Urinary bladder (tissue), 4 donors: ENCODE measurements at places on chromosomes 5 and 9.

DNA sequence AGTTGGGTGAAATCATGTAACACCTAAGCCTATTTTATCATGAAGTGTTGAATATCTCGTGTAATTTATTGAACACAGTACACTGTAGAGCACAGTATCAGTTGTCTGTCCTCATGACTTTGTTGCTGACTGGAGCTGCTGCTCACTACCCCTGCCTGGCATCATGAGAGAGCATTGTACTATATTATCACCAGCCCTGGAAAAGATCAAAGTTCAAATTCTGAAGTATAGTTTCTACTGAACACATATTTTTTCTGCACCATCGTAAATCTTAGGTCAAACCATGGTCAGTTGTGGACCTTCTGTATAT lies 169.3 kb upstream of the RAI14 start:
- no peak for DNase-seq

DNA sequence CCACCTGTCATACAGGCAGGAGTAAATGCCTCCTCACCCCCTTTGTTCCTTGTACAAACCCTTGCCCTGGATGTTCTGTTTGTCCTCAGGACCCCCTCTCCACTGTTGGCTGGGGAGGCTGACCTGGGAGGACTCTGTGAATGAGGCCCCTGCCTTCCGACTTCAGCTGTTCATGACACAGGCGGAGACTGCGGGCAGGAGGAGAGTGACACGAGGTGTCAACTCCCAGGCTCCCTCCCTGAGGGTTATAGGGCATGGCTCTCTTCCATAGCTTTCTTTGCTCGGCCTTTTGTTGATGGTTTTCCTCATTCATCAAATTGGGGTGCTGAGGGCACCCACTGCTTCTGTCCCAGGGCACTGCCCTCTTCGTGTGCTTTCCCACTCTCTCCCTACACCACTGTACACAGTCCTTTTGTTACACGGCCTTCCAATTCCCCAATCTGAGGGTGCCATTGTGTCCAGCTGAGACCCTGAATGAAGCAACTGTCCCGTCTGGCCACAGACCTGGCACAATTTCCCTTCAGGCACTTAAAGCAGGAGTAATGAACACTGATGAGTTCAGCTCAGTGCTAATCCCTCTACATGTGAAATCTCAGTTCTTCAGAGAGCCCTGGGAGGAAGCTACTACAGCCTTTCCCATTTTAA lies 33.8 kb downstream of the KCNIP1 start:
- no peak for DNase-seq

DNA sequence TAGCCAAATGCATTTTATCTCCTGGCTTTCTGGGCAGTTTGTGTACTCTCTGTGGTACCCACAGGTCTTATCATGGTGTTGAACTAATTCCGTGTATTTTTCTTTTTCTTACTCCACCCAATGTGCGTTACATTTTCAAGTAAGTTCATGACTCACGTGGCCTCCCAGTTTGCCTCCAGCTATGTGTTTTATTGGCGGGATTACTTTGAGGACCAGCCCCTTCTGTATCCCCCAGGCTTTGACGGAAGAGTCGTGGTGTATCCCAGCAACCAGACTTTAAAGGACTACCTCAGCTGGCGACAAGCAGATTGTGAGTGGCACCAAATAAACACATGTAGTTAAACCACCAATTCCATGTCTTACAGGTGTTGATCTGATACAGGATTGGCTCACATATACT lies 3.2 kb downstream of the THG1L start:
- DNase-seq = no peak

GRCh38 chr5:11319836-11320580 lies 559.0 kb upstream of the DAP start:
- no peak for DNase-seq

- DNase-seq = peak; percentile 5
These were observed 125.3 kb upstream of the IRX4 start for GRCh38 chr5:2007878-2008501.

DNA sequence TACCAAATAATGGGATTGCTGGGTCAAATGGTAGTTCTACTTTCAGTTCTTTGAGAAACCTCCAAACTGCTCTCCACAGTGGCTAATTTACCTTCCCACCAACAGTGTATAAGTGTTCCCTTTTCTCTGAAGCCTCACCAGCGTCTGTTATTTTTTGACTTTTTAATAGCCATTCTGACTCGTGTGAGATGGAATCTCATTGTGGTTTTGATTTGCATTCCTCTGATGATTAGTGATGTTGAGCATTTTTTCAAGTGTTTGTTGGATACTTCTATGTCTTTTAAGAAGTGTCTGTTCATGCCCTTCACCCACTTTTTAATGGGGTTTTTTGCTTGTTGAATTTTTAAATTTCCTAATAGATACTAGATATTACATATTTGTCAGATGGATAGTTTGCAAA lies 28.4 kb upstream of the SUSD1 start:
- DNase-seq = no peak

DNA sequence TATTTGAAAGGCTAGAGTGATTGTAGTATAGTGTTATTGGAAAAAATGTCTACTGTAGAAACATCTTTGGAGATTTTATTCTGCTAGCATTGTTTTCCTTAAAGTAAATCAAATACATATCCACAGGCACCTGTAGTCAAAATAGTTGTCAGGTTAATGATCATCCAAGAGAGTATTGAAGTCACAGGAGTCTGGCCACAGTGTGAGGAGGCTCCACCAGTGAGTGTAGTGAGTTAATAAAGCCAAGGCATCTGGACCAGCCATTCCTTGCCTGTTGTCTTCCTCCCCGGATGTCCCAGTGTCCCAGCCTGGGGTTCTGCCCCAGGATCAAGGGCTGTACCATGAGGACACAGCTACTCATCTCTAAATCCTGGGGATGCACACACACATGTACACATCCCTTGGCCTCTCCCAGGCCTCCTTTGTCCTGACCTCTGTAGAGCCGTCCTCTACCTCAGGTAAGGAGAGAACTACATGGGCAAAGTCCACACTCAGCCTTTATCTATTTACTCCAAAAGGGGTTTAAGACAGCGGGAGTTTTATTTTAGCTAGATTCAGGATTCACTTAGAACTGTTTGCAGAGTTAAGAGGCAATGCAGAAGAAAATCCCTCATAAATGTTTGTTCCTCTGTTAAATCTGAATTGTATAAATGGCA lies 3.7 kb downstream of the PIK3R1 start:
- DNase-seq = no peak

DNA sequence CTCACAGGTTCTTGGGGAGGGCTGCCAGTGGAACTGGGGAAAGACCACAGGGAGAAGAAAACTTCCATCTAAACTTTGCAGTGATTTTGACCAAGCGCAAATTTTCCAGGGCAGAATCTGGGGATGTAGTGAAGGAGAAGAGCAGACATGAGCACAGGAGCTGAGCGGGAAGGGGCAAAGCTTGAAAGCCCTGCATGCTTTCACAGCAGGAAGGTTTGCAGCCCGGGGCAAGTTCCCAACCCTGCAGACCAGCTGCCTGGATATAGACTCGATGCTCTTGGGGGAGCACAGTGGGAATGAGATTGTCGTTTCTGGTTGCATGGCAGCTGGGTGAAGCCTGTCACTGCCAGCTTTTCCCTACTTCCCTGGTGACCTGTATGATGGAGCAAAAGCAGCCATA lies 276.8 kb upstream of the RORB start:
- DNase-seq = no peak

- no peak for DNase-seq
These were observed 62.1 kb downstream of the PAX5 start for GRCh38 chr9:36971935-36972488.

GRCh38 chr9:113906411-113907110 lies 30.5 kb downstream of the ZNF618 start:
- no peak for DNase-seq

DNA sequence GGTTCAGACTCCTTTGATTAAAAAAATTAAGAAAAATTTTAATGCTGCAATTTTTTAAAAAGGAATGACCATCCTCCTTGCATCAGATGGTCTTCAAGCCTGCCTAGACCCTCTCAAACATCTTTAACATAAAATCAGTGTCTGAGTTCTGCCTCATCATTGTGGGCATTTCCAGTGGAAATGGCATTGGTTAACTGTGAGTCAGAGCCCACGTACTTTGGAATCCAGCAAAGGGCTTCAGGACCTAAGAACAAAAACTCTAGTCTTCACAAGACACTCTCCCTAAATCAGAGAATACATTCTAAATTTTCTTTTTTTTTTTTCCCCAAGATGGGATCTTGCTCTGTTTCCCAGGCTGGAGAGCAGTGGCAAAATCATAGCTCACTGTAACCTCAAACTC lies 9.4 kb upstream of the C5orf15 start:
- no peak for DNase-seq

GRCh38 chr5:5005353-5005752 lies 134.8 kb upstream of the ADAMTS16 start:
- no peak for DNase-seq
